ENCODE measurements at places on chromosomes 13 and 19. TPM values are rescaled to one million over a fixed set of nuclear protein-coding genes. Genes with fewer than 3 reads are reported as not detected.
A peak's percentile ranks its signal among the peaks of the same experiment; 100 is the strongest.

- H3K4me3 ChIP-seq: no peak overlapping the region
- H3K27me3 ChIP-seq: no peaks in the 10 kb centered on the region
- H3K36me3 ChIP-seq: no peaks in the 10 kb centered on the region
- no peak overlapping the region for H3K27ac ChIP-seq
- no peaks in the 10 kb centered on the region for H3K4me1 ChIP-seq
Observed at GRCh38 chr13:58566176-58566575, 934.6 kb downstream of the PCDH17 start.

- H3K4me3 ChIP-seq: no peak overlapping the region
- no peaks in the 10 kb centered on the region for H3K4me1 ChIP-seq
- no peak for DNase-seq
- H3K27ac ChIP-seq: no peak overlapping the region
- H3K36me3 ChIP-seq: no peaks in the 10 kb centered on the region
Observed at GRCh38 chr13:33321686-33322542, 36.4 kb upstream of the STARD13 start.

DNA sequence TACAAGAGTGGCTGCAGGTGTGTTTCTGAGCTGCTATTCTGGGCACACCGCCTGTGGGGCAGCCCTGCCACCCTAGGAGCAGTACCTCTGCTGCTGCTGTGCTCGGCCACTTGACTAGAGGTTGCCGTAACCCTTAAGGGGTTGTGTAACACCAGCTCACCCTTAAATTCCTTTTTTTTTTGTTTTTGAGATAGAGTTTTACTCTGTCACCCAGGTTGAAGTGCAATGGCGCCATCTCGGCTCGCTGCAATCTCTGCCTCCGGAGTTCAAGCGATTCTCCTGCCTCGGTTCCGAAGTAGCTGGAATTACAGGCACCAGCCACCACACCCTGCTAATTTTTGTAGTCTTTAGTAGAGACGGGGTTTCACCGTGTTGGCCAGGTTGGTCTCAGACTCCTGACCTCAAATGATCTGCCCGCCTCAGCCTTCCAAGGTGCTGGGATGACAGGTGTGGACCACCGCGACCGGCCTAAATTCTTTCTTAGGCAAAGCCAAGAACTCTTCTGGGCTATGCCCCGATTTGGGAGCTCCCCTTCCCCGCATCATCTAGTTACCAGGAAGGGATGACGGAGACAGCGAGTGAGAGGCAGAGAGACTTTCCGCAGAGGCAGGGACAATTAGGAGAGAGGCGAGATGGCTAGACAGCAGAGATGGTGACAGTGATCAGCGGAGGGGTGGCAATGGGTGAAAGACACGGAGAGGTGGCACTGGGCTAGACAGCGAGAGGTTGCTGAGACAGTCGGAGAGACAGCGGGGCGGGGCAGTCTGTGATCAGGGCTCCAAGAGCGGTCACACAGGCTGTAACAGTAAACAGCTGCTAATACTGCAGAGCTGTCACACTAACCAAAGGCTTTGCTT, 4.4 kb upstream of the LILRA5 start:
- no peak for DNase-seq
- H3K4me1 ChIP-seq: peaks cover 3% of the 10 kb centered on the region
- H3K4me3 ChIP-seq: no peak overlapping the region
- H3K27me3 ChIP-seq: peaks cover 26% of the 10 kb centered on the region
- H3K36me3 ChIP-seq: no peaks in the 10 kb centered on the region
- H3K27ac ChIP-seq: no peak overlapping the region

DNA sequence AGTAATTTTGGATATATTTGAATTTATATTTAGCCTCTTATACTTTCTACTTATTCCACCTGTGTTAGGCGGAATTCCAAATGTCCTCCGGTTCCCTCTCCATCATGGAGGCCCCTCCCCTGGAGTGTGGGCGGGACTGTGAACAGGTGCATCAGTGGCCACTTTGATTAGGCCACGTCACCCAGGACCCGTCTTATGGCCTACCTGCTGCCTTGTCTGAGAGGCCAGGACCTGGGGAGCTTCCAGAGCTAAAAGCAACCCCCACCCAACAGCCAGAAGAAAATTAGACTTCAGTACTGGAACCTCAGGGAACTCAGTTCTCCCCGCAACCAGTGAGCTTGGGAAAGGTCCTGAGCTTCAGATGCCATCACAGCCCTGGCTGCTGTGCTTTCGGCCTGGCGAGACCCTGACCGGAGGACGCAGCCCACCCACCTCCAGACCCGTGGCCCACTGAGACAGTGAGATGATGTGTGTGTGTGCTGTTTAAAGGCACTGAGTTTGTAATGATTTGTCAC, 200.2 kb upstream of the SOX1 start:
- no peaks in the 10 kb centered on the region for H3K36me3 ChIP-seq
- no peaks in the 10 kb centered on the region for H3K4me1 ChIP-seq
- no peak overlapping the region for H3K27ac ChIP-seq
- no peaks in the 10 kb centered on the region for H3K27me3 ChIP-seq
- no peak for DNase-seq

GRCh38 chr19:3537438-3538240, 1.3 kb upstream of the TEKTIP1 start:
- H3K27ac ChIP-seq: no peak overlapping the region
- H3K4me1 ChIP-seq: peaks cover 2% of the 10 kb centered on the region
- no peak for DNase-seq
- no peaks in the 10 kb centered on the region for H3K27me3 ChIP-seq
- H3K4me3 ChIP-seq: no peak overlapping the region
- H3K36me3 ChIP-seq: peaks cover 31% of the 10 kb centered on the region

DNA sequence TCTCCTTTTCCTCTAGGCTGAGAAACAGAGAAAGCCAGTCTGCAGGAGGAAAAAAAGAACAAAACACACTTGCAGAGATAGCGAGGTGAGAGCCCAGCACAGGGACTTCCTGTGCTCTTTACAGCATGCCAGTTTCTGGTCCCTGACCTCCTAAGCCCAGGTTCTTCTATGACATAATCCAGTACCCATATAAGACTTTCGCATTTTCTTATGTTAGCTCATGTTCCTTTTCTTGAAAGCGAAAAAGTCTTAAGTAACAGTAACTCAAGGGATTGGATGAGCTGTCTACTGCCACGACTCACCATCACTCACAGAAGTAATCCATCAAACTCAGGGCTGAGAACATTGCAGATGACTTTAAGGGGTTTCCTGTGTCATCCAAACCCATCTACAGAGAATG, 17.4 kb downstream of the CCDC70 start:
- H3K27me3 ChIP-seq: peaks cover 4% of the 10 kb centered on the region
- H3K4me1 ChIP-seq: no peaks in the 10 kb centered on the region
- H3K27ac ChIP-seq: no peak overlapping the region
- H3K4me3 ChIP-seq: no peak overlapping the region
- H3K36me3 ChIP-seq: no peaks in the 10 kb centered on the region

- peaks cover 51% of the 10 kb centered on the region for H3K4me1 ChIP-seq
- peak overlapping the region; percentile 93 for H3K4me3 ChIP-seq
- H3K27ac ChIP-seq: peak overlapping the region; percentile 92
- H3K27me3 ChIP-seq: no peaks in the 10 kb centered on the region
- peaks cover 29% of the 10 kb centered on the region for H3K36me3 ChIP-seq
Observed at GRCh38 chr19:39843919-39844793, 2.0 kb downstream of the FBL start.

GRCh38 chr13:19178901-19179593, 2.6 kb downstream of the TUBA3C start:
- no peak for DNase-seq
- no peaks in the 10 kb centered on the region for H3K4me1 ChIP-seq
- no peaks in the 10 kb centered on the region for H3K27me3 ChIP-seq
- no peaks in the 10 kb centered on the region for H3K36me3 ChIP-seq
- H3K4me3 ChIP-seq: no peak overlapping the region

DNA sequence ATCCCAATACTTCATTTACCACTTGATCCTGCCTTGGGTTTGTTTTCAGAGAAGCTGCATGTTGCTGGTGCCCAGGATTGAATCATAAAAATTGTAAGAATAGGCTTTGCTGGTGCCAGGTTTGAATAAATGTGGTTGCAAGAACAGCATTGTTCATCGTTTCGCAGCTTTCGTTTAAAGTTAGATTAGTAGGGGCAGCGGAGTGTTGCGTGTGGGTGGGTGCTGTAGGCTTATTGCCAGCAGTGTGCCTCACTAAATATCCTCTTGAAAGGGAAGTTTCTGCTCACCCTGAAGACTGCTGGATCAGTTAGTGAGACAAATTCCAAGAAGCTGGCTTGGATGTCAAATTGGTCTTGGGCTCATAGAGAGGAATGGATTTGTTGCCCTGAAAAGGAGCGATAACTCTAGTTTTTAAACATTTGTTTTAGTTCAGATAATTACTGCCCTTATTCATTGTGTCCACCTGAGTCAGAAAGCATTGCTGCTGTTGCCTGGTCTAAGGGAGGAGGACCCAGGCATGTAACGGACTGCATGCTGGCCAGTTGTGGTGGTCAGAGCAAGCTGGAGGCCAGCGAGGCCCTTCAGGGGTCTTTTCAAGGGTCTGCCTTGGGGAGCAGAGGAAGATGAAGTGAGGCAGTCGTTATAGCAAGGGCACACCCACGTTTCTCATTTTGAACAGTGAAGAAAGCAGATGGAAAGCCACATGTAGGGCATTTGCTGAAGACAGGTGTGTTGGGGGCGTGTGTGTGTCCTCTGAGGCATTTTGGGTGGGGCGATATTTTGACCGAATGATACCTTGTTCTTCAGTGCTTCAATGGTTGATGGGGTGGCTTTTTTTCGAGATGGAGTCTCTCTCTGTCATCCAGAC, 8.5 kb downstream of the ILF3 start:
- peaks cover 34% of the 10 kb centered on the region for H3K4me1 ChIP-seq
- no peak for DNase-seq
- H3K27ac ChIP-seq: peak overlapping the region; percentile 34
- H3K4me3 ChIP-seq: no peak overlapping the region
- no peaks in the 10 kb centered on the region for H3K27me3 ChIP-seq

GRCh38 chr19:30857388-30857787, 485.2 kb downstream of the ZNF536 start:
- H3K4me1 ChIP-seq: no peaks in the 10 kb centered on the region
- DNase-seq: no peak
- H3K27ac ChIP-seq: no peak overlapping the region
- no peak overlapping the region for H3K4me3 ChIP-seq
- no peaks in the 10 kb centered on the region for H3K36me3 ChIP-seq

KASH5 gene
- not detected for total RNA-seq

TEX26 gene
- not detected for total RNA-seq

BICRA gene
- 11.9 TPM for total RNA-seq

All from activated CD4-positive, alpha-beta T cell treated with anti-CD3 and anti-CD28 coated beads, Interleukin-2, amount 10 ng/mL, durations not matched to agents 24 days and 14 days (primary cell).